ENCODE measurements at places on chromosomes 7 and 10. TPM values are rescaled to one million over a fixed set of nuclear protein-coding genes. Genes with fewer than 3 reads are reported as not detected.

Gene HOXA11
- not detected for total RNA-seq

Gene ACHE
- total RNA-seq: 1.7 TPM

Gene XRCC2
- 28.2 TPM for total RNA-seq

DNA sequence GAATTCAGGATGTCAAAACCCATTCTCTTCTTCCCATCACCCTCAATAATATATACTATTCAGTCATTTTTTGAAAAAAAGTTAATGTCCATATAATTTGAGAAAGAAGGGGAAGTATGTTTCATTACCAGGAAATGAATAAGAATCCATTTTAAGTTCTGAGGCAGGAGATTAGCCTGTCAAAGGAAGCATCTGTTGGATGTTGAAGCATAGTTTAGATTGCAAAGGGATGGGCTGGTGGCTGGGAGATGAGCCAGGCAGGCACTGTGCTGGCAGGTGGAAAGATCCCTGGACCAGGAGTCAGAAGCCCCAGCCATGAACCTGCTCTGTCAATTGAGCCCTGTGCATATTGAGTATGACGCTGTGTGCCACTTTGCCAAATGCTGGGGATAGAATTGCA is 48.4 kb upstream of the CRTAC1 start:
- DNase-seq: no peak

- DNase-seq: no peak
These were observed 56.4 kb upstream of the FAM20C start for GRCh38 chr7:135731-136645.

DNA sequence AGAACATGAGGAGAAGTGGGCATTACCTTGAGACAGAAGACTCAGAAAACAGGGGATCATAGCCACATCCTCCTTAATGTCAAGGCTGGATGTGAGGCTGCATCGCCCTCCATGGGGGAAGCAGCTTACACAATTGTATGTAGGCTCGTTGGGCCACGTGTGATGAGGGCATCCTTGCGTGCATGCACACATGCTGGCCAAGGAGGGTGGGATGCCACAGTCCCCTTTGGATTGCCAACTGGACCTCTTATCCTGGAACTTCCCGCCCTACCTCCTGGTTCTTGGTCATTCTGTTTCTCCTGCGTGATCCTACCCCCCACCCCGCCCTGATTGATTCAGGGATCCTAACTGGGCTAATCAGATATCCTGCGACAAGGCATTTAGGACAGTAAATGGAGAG is 102.0 kb downstream of the PRKAG2 start:
- no peak for DNase-seq

GRCh38 chr7:149873970-149874643 is 338 bp downstream of the ATP6V0E2 start:
- DNase-seq: no peak

- DNase-seq: no peak
These were observed 160.5 kb upstream of the FERD3L start for GRCh38 chr7:19305698-19306097.

- DNase-seq: no peak
These were observed 129.5 kb upstream of the PCGF5 start for GRCh38 chr10:91090761-91091529.

DNA sequence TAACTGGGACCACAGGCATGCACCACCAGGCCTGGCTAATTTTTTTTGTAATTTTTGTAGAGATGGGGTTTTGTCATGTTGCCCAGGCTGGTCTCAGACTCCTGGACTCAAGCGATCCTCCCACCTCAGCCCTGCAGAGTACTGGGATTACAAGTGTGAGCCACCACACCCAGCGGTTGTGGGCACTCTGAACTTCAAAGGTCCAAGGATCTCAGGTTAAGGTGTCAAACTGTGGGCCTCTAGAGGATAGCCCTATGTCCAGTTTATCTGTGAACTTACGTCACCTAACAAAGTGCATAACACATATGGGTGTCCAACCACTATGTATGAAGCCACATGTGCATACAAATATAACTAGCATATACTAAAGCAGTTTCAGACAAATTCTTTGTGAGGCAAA is 3.2 kb upstream of the IL2RA start:
- no peak for DNase-seq

- no peak for DNase-seq
These were observed 22.8 kb downstream of the SORBS1 start for GRCh38 chr10:95538412-95538811.

DNA sequence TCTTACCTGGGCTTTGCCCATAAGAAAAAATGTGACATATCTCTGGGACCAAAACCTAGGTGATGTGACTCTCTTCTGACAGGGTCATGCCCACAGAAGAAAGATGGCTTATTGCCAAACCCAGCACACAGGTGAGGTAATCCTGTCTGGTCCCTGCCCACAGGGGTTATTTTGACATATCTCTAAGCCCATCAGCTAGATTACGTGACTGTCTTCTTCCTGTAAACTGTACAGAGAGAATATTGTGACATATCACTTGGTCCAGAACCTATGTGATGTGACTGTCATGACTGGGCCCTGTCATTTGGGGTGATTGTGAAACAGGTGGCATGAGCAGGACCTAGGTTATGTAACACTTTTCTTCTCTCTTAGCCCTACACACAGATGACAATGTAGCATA is 48.8 kb upstream of the ZNF680 start:
- no peak for DNase-seq

DNA sequence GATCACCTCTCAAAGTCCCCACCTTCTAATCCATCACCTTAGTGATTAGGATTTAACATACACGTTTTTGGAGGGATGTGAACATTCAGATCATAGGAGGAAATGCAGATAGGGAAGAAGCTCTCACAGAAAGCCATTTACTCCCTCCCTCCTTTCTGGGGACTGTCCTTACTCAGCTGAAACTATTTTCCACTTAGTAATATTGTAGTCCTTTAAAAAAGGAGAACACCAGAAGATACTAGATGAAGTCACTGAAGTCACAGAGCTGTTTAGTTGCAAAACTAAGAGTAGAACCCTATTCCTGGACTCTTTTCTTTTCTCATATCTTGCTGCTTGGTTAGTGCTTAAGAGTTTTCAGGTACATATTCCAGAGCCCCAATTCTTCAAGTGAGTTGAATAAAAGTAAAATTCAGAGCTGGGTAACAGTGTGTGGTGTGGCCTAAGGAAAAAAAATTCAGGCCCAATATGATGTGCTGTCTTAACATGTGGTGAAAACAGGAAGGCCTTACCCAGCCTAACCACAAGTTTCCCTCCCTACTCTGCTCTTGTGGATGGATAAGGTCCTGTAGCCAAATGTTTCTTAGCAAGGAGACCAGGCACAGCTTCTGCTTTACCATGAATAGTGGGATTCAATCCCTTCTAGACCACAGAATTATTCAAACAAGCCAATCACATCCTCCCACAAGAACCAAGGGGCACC is 135.7 kb downstream of the INHBA start:
- no peak for DNase-seq

DNA sequence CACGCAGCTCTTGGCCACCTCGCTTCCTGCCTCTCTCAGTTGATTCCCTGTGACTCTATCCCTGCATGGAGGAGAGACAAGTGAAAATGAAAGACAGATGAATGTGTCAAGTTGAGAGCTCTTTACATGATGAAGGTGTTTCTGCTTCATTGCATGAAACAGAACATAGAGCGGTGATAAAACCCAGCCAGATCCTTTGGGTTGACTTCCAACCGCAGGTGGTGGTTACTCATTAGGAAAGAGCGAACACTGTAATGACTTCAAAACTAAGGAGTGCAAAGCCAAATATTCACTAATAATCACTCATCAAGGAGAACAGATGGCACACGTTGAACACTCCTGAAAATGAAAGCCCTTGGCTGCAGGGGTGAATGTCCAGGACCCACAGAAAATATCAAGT is 31.8 kb upstream of the WDR11 start:
- DNase-seq: no peak

DNA sequence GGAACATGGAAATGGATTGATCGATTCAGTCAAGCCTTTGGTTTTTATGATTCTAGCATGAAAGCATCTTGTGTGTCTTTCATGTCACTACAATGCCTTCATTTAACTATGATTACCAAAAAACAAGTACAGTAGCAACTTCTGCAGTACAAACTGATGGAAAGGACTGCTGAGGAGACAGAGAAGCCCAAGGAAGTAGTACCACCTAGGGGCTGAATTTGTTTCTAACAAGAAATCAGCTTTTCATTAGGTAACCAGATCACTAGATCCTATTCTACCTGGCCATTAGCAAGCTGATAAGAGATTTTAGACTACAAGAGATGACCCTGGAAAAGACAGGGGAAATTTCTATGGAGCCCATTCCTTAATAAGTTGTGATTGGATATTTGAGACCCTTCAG is 3.2 kb upstream of the IFIT1 start:
- DNase-seq: no peak

- no peak for DNase-seq
These were observed 52.2 kb downstream of the CREB3L2 start for GRCh38 chr7:137949416-137950262.

DNA sequence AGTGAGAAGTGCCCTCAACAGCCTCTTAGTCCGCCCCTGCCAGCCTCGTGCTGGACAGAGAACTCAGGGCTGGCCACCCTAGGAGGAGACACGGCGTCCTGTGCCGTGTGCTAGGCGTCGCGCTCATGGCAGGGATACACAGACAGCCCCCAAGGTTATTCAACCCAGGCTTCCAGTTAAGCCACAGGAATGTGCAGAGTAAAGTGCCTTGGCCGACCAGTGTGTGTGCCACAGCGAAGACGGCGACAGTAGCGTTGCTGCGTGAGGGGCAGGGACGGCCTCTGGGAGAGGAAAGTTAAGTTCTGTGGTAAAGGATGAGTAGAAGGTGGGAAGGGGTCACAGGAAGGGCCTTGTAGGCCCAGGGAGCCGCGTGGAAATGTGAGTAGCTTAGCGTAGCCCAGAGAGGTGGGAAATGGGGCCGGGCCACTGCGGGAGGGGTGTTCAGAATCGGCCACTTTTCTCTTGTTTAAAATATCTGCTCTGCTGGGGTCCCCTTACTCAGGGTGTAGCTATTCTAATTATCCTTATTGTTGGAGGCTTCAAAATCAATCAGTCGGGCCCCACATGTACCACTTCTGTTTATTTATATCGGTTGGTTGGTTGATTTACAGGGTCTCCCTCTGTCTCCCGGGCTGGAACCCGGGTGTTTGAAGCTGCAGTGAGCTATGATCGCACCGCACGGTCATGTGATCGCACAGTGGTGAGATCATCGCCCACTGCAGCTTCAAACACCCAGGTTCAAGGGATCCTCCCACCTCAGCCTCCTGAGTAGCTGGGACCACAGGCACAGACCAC is 24.5 kb downstream of the TMEM120A start:
- DNase-seq: no peak

All from neural crest cell (in vitro differentiated cells).